ENCODE measurements at places on chromosomes 6 and 20. TPM values are rescaled to one million over a fixed set of nuclear protein-coding genes. Genes with fewer than 3 reads are reported as not detected.

The DEFB124 gene
- not detected for total RNA-seq

GRCh38 chr20:62040381-62040922 is 25.2 kb downstream of the TAF4 start:
- DNase-seq: no peak

GRCh38 chr20:18717062-18717461 is 96.5 kb upstream of the SCP2D1 start:
- DNase-seq: no peak

The ADGB gene
- total RNA-seq: not detected

The LY6G5C gene
- 22.0 TPM for total RNA-seq

DNA sequence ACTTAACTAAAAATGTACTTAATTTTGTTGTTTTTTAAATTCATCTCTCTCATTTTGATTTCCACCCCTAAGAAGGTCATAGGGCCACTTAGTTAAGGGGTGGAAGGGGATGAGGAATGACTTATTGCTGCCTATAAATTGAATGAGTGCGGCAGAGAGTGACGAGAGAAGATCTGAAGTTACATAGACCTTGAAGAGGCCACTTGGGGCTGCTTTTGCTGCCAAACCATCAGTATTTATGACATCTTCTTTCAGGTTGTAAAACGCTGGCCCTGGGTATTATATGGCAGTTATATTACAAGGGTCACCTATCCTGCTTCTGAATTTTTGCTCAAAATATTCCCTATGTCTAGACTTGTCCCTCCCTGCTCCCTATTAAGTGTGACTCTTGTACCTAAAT is 119.6 kb upstream of the RIMS1 start:
- no peak for DNase-seq

The TINAG gene
- not detected for total RNA-seq

All from endothelial cell (in vitro differentiated cells).